ENCODE measurements at places on chromosomes 2 and 18.
A peak's percentile ranks its signal among the peaks of the same experiment; 100 is the strongest.

DNA sequence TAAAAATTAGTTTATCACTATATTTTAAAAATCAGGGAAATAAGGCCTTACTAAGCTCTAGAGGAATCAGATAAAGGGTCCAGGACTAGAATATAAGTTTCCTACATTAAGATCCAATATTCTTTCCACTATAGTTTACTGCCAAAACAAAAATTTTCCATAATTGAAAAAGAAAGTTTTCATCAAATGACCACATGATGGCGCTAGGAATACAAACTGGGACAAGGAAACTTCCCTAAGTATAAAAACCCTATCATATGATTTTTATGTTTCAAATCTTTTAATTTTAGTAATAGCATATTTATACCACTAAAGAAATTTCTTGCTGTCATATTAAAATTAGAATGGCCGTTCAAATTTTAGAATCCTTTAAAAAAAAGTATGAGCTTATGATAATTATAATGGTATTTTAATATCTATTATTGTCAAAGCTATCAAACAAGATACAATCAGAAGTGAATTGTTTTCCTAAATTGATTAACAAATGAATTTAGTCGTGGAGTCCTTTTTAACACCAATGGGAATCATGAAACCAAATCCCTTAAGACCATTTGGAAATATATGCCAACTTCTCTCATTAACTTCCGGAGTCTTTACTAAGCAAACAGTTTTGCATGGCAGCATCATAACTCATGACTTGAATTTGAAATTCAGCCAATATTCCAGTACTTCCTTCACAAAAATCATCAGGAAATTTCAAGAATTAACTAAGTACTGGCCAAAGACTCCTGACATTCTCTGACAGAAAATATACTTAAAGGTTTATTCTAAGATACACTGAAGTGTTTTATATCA lies 70.3 kb downstream of the SCN1A start:
- DNase-seq: peak; percentile 20

- DNase-seq: peak; percentile 81
These were observed 3.4 kb upstream of the HS6ST1 start for GRCh38 chr2:128321784-128322714.

DNA sequence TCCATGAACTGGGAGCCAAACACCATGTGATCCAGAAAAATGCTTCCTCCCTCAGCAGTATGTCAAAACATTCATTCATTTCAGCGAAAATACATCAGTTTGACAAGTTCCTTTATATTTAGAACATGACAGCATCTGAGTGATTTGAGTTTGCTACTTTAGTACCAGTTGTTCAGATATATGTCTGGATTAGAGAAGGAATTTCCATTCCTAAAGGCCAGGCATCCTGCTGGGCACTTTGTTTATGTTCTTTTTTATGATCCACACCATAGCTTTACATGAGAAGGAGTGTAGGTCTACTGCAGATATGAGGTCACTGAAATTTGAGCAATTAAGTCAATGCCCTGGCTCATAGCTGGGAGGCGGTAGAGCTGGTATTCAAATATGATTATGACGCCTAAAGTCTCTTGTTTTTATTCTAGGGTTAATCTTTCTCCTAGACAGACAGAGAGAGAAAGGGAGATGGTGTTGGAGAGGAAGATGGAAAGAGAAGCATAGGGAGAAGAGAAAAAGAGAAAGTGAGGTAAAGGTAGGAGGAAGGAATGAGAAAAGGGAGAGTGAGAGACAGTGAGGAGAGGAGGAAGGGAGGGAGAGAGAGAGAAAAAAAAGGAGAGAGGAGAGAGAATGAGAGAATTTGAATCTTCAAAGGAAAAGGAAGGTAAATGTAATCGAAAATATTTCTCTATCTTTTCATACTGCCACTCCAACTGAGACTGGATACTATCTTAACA lies 839.5 kb upstream of the FANCL start:
- DNase-seq: no peak

DNA sequence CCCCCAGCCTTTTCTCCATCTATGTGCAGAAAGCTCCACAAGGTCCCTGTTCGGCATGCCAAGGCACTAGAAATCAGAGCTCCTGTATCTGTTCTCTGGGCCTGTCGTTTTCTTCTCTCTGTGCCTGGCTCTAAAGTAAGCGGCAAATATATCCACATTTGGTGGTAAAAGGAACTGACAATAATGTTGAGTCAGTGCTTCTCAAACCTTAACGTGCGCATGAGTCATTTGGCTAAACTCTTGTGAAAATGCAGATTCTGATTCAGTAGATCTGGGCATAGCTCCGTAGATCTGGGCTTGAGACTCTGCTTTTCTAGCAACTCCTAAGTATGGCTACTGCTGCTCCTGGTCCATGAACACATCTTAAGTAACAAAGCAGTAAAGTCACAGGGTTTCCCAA lies 16.5 kb upstream of the ACSL3 start:
- no peak for DNase-seq

GRCh38 chr2:45024600-45025291 lies 15.5 kb upstream of the SIX2 start:
- peak; percentile 35 for DNase-seq

DNA sequence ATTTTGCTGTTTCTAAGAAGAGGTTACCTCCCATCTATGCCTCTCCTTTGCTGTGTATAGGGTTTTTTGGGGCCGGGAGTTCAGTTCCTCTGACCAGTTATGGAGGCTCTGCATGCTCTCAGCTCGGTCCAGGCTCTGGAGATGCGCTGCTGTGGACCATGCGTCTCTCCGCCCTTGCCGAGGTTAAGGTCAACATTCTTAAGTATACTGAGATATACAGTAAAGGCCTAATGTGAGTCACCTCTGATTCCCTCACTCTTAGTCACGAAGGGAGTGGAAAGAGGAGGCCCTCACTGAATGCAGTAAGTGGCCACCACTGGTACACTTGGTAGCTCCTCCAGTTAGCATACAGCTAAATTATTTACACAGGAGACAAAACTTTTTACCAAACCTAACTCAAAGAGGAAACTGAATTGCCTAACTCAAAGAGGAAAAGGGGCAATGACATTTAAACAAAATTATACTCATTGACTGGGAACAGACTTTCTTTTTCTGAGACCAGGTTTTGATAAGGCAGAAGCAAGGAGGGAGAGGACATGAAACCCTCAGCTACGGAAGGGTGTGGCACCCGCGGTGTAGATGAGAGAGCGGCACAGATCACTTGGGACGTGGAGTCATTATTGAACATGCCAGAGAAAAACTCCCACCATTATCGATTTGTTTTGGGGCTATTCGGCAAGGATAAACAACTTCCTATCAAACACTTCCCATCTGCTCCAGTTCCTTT lies 98.7 kb downstream of the COPS8 start:
- DNase-seq: no peak

DNA sequence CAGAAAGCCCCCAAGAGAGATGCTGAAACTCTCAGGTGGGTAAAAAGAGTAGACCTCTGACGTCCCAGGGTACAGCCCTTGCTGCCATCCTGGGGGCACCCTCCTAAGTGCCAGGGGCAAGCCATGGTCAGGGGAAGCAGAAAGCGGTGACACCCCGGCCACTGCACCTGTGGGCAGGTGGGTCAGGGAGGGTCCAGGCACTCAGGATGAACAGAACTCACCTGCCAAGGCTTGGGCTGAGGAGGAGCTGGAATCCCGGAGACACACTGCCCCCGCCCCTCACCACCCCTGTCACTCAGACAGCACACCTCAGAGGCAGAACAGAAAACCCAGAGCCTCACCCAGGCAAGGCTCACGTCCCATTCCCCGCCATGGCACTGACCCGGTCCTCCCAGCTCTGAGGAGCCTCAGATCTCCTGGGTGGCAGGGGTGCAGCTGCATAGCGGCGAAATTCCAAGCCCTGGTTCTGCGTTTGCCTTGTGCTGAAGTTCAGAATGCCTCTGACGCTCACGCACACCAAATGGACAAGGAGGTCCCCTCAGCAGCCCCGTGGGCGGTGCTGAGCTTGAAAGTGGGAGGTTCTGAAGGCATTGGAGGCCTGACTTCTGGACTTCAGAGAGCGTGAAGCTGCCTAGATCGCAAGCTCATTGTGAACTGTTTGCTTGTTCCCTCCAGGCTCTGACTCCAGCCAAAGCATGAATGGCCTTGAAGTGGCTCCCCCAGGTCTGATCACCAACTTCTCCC lies 4.3 kb downstream of the GPR17 start:
- DNase-seq: no peak

GRCh38 chr2:191170773-191171172 lies 20.0 kb upstream of the STAT4 start:
- no peak for DNase-seq

GRCh38 chr2:175836361-175836760 lies 165.7 kb downstream of the LNPK start:
- no peak for DNase-seq

GRCh38 chr2:43123486-43123885 lies 102.9 kb downstream of the ZFP36L2 start:
- no peak for DNase-seq

- DNase-seq: no peak
These were observed 312.0 kb upstream of the VWC2L start for GRCh38 chr2:214098811-214099210.

GRCh38 chr2:214196260-214196659 lies 214.6 kb upstream of the VWC2L start:
- DNase-seq: no peak

DNA sequence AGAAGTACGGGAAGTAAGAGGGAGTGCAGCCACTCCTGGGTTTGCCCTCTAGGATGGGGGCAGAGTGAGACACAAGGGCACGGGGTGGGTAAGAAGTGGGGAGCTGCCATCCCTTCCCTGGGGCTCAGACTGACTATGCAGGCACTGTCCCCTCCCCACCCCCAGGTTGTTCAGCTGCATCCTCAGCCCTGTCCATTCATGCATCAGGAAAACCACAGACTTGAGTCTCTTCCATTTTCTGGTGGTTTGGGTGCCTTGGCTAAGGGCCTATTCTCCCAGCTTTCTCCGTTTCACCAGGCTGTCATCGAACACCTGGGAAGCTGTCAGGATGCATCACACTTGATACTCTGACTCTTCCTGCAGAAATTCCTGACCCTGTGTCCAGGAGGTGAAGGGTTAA lies 111.9 kb downstream of the TFCP2L1 start:
- no peak for DNase-seq

- no peak for DNase-seq
These were observed 405.1 kb upstream of the CYRIA start for GRCh38 chr2:17070711-17071110.

DNA sequence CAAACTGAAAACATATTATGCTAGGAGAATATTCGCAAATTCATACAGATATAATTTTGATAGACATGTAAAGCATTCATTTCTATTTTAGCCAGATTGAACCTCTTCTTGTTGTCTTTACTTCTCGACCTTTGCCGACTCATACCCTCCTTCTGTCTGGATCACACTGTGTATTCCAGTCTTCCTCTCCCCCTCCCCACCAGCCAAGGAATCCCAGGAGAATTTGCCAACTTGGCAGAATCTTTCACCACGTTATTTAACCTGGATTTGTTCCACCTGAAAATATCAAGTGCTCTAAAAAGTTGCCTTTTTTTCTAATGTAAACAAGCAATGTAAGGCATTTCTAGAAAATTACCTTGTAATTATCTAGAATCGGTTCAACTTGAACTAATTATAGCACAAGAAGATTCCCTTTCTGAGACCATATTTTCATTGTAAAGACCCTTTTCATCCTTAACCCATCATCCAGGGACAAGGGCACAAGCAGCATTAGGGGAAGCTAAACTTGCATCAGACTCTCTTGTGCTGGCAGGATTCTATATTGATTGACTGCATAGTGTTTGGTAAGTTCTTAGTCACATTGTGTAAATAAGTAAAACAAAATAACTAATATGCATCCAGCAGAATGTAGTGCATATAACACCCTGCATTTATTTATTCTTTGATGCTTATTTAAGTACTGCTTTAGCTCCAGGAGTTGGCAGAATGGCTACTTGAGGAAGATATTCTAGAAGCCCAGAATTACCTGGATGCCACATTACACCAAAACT lies 1328.7 kb upstream of the NXPH2 start:
- DNase-seq: no peak

DNA sequence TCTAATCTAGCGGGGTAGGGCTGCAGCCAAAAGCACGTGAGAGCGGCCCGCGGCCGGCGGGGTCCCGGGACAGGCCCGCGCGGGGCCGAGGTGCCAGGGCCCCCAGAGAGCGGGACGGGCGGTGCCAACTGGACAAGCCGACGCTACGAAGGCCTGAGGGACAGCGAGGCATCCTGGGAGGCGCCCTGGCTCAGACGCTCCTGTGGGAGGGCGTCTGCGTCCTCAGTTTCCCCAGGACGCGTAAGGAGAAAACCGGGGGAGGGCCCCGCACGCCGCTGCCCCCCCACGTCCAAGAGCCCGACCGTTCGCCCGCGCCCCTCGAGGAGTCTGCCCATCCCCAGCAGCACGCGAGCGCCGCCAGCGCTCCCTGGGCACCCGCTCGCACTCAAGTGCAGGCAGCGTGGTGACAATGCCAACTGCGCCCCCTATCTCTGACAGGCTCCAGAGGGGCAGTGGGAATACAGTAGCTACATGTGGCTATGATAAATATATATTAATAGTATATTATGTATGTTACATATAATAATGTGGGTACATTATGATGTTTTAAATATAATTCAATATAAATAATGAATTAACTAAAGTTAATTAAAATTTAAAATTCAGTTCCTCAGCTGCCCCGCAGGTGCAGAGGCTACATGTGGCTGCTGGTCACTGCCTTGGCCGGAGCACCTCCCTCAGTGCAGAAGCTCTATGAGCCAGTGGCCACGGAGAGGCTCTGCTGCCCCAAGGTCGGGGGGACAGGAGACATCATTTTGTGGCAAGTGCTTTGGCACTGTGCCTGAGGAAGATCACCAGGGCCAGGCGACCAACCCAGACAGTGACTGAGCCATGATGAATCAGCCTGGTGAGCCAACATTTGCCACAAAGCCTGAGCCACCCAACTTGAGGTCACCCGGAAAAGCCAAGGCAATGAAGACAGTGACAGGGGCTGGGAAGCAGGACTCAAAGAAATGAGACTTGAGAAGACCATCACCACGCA lies 5.5 kb upstream of the SFT2D3 start:
- no peak for DNase-seq

DNA sequence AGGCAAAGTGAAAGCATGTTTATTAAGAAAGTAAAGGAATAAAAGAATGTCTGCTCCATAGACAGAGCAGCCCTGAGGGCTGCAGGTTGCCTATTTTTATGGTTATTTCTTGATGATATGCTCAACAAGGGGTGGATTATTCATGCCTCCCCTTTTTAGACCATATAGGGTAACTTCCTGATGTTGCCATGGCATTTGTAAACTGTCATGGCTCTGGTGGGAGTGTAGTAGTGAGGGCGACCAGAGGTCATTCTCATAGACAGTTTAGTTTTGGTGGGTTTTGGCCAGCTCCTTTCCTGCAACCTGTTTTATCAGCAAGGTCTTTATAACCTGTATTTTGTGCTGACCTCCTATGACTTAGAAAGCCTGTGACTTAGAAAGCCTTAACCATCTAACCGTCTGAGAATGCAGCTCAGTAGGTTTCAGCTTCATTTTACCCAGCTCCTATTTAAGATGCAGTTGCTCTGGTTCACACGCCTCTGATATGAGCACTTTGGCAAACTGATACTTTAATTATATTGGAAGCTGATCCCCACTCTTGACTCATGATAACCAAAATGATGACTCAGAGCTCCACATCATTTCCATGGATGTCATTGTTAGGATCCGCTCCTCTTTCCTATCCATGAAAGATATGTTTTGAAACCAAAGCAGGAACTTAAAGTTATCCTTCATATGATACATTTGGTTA lies 14.5 kb upstream of the ERMN start:
- no peak for DNase-seq

GRCh38 chr2:213627835-213628460 lies 343.7 kb downstream of the SPAG16 start:
- DNase-seq: no peak

GRCh38 chr18:45069546-45069945 lies 388.9 kb downstream of the SETBP1 start:
- no peak for DNase-seq

Data from COLO829 (cell line).